ENCODE measurements at places on chromosomes 1 and 21.

DNA sequence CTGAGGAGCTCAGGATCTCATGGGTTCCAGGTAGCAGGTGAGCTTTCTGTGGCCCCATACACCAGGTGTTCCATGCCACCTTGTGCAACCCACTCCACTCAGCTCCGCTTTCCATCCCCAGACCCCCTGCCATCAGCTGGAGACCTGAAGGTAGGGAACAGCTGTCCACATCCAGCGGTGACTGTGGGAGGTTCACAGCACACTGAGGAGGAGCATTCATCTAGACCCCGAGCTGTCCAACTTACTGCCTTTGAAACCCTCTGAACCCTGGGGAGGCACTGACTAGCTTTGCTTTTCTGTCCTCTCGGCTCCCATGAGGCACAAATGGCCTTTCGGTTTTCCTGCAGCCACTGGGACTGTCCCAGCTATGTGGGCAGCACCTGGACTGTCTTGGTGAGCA, 27.9 kb upstream of the ABCG1 start:
- DNase-seq = no peak

GRCh38 chr1:31122101-31122735, 56.7 kb upstream of the PUM1 start:
- no peak for DNase-seq

DNA sequence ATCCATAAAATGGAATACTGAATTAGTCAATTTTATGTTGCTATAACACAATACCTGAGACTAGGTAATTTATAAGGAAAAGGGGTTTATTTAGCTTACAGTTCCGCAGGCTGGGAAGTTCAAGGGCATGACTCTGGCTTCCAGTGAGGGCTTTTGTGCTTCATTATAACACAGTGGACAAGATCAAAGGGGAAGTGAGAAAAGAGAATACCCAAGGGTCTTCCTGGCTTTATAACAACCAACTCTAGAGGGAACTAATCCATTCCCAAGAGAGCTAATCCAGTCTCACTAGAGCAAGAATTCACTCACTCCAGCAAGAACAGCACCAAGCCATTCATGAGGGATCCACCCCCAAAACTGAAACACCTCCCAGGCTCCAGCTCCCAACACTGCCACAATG, 3.1 kb downstream of the KIFAP3 start:
- no peak for DNase-seq

- no peak for DNase-seq
Observed at GRCh38 chr1:187261637-187262036, 432.9 kb downstream of the PLA2G4A start.

- no peak for DNase-seq
Observed at GRCh38 chr21:16476056-16476825, 746.5 kb downstream of the USP25 start.

- DNase-seq = no peak
Observed at GRCh38 chr1:55334160-55334559, 119.0 kb upstream of the USP24 start.

- no peak for DNase-seq
Observed at GRCh38 chr21:44589586-44590305, 2.6 kb downstream of the KRTAP10-6 start.

DNA sequence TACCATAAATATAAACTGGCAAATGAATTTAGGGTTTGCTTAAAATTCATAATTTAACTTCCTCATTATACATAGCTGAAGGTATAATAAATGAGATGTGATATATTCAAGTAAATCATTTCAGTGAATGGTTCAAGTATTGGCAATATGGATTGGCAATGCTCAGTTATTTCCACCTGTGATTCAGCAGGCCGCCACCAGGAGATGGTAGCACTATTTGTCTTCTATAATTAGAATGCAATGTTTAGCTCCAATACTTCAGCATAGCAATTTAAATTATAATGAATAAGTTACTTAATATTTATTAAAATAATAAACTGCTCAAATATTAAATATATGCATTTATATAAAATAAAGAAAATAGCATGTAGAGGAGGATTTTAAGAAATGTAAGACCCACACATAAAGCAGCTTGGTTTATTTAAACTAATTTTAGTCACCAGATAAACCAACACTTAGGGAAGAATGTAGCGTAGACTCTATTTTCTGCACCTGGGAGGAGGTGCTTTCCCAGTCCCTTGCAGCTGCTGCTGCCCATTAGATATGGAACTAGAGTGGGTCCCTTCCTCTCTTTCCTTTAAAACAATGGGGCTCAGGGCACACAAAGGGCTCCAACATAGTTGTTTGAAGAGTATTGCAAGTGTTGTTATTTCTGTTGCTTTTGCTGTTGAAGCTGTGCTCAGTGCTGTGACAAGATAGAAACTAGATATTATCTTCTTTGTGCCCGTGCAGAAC, 62.1 kb downstream of the PLPPR4 start:
- no peak for DNase-seq

DNA sequence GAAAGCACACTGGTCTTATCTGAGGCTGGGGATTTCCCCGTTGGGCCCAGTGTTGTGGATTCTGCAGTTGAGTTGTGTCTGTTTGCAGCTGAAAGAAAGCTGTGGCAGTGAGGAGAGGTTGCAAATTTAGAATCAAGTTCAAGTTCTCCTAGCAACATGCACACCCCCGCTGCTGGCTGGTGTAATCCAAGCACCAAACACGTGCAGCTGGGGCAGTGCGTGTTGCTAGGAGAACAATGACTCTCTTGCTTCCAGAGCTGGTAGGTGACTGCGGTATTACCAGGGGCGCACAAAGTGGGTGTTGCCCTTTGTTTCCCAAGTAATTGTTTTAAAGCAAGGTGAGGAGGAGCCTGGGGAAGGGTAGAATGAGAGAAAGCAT, 91.5 kb downstream of the IER5 start:
- DNase-seq = peak; percentile 29

DNA sequence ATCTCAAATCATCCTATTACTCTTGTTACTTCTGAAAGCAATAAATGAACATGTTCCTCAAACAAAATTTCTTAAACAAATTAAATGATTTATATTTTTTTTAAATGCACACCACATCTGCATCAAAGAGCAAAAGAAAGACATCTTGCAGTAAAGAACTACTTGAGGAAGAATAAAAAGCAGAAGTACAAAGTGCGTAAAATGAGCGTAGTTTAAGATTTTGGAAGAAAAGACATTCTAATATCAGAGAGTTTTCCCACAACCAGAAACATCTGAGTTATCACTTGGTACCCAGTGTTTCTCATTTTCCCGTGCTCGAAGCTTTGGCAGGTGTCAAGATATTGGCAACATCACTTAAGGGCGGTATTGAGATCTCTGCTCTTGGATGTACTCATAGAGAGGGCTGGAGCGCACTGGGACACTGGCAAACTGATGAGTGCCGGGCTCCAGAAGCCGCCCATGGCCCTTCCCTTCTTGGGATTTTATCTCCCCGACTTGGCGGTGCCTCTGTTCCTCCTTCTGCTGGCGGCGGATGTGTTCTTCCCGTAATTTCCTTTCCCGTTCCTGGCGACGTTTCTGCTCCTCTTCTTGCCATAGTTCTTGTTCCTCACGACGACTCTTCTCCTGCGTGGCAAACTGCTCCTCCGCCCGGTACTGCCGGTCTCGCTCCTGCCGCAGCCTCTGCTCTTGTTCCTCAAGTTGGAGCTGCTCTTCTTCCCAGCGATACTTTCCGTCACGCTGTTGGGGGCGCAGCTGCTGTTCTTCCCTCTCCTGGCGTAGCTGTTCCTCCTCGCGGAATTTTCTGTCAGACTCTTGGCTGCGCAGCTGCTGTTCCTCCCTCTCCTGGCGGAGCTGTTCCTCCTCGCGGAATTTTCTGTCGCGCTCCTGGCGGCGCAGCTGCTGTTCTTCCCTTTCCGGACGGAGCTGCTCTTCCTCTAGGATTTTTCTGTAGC, 7.9 kb downstream of the TCHH start:
- DNase-seq = no peak

DNA sequence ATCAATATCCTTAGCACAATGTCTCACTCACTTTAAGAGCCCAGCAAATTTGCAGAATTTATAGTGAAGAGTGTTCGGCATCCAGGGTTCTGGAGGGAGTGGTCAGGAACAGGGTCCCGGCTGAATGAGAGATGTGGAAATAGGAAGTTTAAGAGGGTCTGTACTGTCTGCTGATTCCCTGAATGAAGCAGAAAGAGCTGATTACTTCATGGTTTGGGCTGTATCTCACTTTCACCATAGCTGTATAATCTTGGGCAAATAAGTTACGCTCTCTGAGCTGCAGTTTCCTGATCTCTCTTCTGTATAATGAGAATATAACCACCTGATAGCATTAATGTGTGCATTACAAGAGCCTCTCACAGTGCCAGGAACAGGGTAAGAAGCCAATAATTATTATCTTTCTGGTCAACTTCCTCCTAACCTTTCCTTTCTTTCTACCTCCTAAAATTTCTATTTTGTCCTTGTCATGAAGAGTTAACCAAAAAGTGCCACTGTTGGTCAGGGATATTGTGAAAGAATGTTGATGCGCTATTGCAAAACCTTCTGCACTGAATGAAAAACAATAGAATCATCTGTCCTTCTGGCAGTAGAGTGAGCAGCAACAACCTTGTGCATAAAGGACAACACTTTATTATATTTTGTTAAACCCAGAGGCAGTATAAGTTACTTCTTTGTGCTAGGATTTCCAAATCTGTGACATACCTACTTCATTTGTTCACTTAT, 14.7 kb upstream of the PTGFR start:
- no peak for DNase-seq

DNA sequence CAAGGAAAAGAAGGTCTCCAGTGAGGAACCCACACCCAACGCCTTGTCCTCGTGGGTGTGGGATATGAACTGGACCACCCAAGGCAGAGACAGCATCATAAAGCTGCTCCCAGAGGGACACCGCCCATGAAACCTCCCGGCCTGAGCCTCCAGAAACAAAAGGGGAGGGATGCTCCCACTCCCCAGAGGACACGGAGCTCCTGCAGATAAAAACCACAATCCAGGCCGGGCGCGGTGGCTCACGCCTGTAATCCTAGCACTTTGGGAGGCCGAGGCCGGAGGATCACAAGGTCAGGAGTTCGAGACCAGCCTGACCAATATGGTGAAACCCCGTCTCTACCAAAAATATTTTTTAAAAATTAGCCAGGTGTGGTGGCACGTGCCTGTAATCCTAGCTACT, 66.4 kb downstream of the CHD5 start:
- DNase-seq = no peak

- DNase-seq = no peak
Observed at GRCh38 chr1:229478852-229479251, 29.3 kb downstream of the NUP133 start.

- DNase-seq = no peak
Observed at GRCh38 chr1:154810571-154810970, 59.5 kb downstream of the KCNN3 start.
